ENCODE measurements at places on chromosomes 5 and 9.
A peak's percentile ranks its signal among the peaks of the same experiment; 100 is the strongest.

GRCh38 chr5:157549283-157549629, 26.3 kb downstream of the ADAM19 start:
- DNase-seq: no peak

DNA sequence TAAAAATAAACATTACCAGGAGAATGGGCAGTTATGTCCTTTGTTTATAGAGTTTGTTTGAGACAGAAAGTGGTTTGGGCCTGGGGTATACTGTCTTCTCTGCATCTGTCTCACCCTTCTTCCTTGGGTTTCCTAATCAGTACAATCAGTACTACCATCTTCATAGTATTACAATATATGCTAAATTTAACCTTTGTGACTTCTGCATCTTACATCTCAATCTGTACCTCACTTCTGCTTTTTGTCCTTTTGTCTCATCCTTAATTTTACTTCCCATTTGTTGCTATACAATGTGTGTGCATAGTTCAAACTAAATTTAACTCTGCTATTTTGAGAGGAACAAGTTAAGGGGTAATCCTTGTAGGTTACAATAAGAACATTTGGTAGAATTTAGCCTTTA, 19.6 kb downstream of the FBXO38 start:
- DNase-seq: no peak

- peak; percentile 38 for DNase-seq
These were observed at the start of gene PCDHGA10 for GRCh38 chr5:141412854-141413539. Gene PCDHGA10, plus strand, starts transcription at chr5:141412987. Its CDS starts 189 bp downstream, at chr5:141413176.

DNA sequence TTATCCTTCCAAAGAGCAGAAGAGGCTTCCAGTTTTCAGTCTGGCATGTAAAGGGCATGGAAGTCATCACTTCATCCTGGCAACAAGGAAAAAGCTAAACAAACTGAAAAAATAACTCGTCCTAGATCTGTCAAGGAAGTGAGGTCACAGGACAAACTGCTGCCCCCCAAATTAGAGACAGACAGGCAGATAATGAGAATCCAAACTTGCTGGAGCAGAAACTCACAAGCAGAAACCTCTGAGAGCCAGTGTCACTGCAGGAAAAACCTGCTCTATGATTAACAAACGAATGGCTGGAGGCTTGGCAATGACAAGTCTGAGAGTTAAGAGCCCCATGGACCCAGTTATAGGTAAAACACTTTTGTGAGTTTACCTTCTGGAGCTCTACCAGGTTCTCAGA, 18.9 kb upstream of the MLANA start:
- no peak for DNase-seq

GRCh38 chr5:53568871-53569270, 8.4 kb downstream of the NDUFS4 start:
- no peak for DNase-seq

DNA sequence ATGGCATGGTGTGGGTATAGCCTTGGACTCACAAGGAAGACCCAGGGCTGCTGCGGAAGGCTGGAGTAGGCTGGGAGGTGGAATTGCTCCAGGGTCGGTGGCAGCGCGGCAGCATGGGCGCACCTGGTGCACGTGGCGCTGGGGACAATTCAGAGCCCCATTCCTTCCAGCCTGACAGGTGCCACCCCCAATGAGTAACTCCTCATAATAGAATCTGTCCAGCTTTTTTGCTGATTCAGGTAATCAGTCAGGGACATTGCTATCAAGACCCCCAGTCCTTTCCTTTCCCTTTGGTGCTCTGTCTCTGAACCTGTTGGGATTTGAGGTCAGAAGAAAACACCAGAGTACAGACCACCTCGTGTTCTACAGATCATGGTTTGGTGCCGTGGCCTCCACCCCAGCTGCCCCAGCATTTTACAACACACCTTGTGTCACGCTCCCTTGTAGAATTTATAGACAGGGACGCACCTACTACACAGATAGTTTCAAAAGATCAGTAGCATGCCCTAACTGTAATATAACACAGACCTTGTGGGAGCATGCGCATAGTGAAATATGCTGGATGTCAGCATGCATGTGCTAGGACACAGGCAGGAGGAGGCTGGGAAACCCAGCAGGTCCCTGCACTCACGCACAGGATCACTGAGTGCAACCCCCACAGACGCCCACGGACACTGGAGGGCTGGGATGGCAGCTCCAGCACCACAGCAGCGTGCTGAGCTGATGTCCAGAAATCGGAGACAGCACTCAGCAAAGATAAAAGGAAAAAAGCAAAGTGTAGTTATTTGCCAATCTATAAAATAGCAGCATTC, 47.9 kb upstream of the CTSL start:
- DNase-seq: no peak

GRCh38 chr5:14579731-14580397, 1.7 kb upstream of the OTULINL start:
- no peak for DNase-seq

DNA sequence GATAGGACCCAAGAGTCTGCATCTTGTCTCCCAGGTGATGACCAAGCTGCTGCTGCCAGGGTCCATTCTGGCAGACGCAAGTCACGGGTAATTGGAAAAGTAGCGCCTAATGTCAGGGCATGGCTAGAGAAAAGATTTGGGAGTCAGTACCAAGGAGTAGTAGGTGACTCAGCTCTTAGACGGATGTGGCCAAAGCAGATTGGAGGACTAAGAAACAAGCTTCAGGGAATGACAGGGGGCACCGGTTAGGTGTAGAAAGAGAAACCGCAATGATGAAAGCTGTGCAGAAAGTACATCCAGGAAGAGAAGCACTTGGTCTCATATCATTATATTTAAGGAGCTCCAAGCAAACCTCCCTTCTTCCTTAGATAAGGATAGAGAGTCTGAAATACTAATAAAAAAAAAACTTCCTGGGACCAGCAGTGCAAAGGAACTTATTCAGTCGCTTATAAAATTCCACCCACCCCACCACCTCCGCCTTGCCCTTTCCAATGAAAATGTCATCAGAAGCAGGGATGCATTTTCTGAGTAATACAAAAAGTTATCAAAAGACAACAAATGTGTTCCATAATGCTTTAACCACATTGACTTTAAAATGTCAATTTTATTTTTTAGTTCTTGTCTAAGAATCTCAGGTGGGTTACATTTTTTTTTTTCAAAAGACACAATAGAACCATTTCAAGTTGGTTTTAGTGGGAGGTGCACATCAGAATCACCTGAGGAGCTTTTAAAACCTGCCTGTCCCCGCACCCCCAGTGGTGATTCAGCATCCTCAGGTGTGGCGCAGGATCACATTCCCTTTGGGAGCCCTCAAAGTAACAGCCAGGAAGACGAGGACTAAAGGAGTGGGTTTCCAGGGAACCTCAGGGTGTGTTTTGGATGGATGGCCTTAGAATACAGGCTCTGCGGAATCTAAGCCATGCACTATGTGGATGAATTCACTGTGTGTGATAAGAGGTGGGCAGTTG, 31.2 kb downstream of the PTPN3 start:
- no peak for DNase-seq

Measured in effector CD4-positive, alpha-beta T cell (primary cell).